ENCODE measurements at places on chromosomes 2 and 18.

DNA sequence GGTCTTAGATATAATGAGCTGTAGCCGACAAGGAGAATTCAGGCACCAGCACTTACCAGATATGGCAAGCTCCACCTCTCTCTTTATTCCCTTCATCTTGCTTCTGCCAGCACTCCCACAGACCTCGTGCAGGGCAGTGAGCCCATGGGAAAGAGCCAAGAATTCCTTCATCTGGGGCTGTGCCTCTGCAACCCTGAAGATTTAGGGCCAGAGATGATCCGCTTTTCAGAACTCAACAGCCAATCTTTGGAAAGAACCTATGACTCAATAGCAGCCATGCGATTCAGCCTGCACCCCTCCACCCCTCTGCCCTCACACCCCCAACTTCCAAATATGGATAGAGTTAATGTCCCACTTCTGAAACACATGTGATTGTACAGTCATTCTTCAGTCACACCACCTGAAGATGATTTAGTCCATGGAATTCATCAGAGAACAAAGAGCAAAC, 533.7 kb upstream of the TNP1 start:
- DNase-seq: no peak

GRCh38 chr2:23563151-23563550, 178.2 kb downstream of the KLHL29 start:
- no peak for DNase-seq

DNA sequence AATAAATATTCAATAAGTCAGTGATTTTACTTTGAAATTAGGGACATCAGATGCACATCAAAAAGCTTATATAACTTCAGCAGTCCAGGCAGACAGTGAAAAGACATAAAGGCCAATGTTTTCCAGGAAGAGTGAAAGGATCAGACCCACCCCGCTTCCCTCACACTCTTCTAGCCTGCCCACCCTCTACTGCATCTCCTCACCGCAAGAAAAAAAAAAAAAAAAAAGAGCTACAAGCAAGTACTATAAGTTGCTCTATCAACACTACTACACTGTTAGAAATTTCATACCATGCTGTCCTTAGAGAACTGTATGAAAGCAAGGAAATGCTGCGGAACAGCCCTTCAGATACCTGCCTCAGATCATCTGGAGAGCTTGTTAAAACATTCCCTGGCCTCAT, 240.8 kb downstream of the ZEB2 start:
- no peak for DNase-seq

DNA sequence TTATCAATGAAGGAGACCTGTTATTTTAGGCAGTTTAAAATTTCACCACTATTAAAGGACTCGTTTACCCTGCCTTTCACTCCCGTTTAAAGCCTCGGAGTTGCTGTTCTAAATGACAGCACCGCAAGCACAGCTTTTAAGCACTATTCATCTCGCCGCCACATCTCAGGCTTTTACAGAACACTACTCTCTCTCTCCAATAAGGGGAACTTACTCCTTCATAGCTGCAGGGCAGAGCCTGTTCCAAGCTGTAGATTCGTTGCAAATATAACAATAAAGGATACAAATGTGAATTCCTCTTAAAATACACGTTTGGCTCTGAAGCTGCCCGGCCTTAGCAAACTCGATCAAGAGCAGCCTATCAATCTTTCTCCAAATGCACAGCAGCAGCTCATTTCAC, 271.8 kb downstream of the ZNF521 start:
- no peak for DNase-seq

DNA sequence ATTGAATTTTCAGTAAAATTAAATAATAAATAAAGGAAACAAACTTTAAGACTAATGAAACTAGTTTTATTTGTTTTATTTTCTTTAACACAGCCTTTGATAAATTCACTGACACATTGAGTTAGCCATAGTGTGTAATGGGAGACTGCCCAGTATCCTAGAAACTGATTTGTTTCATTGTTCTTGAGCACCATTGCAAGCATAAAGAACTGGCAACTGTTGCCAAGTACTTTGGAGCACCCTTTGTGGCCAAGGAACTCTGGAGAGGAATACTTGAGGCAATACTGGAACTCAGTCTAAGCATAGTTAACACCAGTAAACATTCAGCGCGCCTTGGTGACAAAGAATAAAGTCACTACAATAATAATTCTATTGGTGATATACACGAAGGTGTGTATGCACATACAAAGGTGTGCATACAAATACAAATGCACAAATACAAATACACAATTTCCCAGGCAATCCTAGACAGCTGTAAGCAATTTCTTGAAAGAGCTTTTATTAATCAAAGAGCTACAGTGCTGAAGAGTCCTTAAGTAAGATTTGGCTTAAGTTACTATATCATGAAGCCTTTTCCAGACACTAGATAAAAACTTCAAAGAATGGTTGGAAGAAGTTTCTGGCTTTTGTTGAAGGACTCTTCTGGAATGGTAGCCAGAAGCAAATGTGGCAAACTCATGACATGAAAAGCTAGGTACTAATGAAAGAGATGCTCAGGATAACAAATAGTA, 1371.2 kb downstream of the LRP1B start:
- no peak for DNase-seq

DNA sequence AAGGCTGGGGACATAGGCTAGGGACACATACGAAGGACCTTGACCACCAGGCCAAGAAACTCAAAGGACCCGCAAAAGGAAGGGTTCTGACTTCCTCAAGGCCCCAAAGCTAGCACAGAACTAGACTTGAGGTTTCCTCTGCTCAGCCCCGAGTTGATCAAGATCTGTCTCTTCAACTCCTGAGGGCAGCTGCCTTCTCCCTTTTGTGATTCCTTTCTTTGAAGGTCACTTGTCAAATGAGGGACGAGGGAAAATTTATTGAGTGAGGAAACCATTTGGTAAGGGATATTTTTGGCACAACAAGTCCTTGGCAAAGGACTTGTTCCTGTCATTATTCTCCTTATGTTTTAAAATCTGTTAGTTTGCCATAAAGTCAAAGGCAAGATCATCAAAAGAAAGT, 12.3 kb upstream of the ROCK2 start:
- DNase-seq: no peak

DNA sequence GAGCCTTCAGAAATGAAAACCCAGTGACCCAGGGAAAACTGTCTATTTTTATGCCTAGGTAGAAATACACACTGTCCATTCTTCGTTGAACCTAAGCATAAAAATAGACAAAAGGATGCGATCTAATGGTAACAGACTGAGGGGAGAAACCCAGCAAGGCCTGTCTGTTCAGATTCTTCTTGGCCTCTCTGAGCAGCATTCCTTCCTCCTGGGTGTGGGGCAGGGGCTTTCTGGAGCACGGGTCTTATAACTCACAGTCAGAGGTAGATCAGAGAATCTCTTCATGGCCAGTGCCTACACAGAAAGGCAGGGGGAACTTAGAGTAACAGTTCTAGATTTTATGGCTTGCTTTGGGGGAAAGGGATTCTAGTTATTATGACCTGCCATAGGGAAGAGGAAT, 56.0 kb downstream of the PKDCC start:
- DNase-seq: no peak

- no peak for DNase-seq
Observed at GRCh38 chr18:68803356-68803755, 5.5 kb downstream of the CCDC102B start.

DNA sequence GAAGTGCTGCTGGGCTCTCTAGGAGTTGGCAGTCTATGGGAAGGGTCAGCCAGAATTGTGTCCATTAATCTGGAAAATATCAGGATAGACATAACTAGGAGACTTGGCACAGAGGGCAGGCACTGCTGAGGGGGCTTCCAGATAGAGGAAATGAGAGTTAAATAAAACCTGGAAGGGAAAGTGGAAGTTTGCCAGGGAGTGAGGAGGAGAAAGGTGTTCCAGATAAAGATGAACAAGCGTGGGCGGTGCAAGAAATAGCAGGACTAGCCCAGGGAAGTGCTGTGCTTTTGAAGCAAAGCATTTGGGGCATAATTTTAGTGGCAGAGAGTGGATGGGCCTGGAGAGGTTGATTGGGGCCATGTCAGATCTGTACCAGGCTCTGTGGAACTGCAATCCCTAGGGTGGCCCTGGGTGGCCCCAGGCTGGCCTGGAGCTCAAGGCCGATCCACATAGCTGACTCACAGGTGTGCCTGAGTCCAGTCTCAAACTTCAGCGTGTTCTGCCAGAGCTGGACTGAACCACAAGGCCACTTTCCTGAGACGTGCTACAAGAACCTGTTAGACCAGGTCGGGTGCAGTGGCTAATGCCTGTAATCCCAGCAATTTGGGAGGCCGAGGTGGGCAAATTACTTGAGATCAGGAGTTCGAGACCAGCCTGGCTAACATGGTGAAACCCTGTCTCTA, 26.9 kb downstream of the GALM start:
- DNase-seq: no peak

GRCh38 chr2:7417845-7418742, 500.9 kb downstream of the RNF144A start:
- no peak for DNase-seq

- DNase-seq: no peak
Observed at GRCh38 chr2:58756336-58756735, 515.2 kb upstream of the FANCL start.

- no peak for DNase-seq
Observed at GRCh38 chr2:25726522-25726921, 53.1 kb upstream of the DTNB start.

DNA sequence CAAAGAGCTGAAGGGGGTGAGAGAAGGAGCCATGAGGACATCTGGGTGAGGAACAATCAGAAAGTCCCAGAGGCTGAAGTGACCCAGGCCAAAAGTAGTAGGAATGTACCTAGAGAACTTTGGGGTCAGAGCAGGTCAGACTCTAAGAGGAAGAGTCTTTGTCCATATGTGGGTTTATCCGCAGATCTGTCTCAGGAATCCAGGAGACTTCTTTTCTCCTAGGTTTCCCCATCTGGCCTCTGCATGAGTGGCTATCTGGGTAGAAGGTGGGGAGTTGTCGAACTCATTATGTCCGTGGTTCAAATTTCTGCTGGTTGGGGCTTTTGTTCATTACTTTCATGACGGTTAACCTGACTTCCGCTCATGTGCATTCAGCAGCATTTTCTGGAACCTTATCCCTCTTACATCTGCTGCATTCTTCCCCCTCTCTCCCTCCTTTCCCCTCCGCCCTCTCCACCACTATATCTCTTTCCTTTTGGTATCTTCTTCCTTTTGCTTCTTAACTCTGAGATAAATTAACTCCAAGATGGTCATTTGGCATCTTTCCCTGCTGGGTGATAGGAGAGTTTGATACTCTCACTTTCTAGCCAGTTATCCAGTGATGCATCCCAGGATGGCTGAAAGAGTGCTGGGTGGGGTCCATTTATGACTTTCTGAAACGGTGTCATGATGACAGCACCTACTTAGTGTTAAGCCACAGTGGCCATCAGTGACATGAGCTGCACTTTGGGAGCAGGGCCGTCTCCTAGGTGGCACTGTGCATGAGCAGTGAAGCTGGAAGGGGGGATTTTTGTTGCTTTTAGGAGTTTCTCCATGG, 2.1 kb downstream of the LIPG start:
- no peak for DNase-seq

GRCh38 chr18:51513517-51513916, 316.0 kb upstream of the MEX3C start:
- DNase-seq: no peak

DNA sequence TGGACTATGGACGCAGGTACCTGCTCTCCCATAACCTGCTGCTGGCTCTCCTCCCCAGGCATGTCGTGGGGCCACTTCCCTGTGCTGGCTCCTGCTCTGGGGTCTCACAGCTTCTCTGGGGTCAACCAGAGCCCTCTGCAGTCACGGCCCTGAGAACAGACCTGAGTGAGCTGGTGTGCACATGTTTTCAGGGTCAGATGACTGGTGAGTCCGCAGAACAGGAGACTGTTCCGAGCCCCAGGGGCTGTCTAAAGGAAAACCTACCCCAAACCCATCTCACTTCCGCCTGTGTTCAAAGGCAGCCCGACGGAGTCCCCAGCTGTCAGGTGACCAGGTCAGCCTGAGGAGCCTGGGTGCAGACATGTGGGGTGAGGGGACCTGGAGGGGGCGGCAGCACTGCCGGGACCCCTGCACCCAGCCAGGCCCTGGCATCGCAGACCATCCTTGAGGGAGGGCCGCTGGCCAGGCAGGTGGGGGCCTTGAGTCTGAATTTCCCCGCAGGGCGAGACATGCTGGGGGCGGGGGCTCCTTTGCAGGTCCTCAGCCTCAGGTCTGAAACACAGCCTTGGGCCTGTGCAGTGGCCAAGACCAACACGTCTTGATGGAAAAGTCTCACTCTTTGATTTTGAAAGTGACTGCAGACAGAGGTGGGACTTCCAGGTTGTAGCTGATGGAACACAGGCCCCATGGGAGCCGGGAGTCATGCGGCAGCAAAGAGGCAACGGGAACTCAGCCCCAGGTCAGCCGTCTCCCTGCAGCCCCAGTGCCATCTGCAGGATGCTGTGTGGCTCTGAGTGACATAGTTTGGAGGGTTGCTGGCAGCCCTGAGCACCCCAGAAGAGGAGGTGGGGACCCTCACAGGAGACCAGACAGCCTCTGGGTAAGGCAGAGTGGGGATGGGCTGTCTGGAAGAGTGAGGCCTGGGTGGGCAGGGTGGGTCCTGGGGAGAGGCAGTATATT, 65.3 kb downstream of the TWIST2 start:
- no peak for DNase-seq

GRCh38 chr18:11323359-11323819, 174.0 kb upstream of the PIEZO2 start:
- no peak for DNase-seq

GRCh38 chr2:239738159-239738558, 287.0 kb downstream of the NDUFA10 start:
- no peak for DNase-seq

GRCh38 chr2:160994141-160995002, 165.9 kb upstream of the TANK start:
- peak; percentile 85 for DNase-seq

DNA sequence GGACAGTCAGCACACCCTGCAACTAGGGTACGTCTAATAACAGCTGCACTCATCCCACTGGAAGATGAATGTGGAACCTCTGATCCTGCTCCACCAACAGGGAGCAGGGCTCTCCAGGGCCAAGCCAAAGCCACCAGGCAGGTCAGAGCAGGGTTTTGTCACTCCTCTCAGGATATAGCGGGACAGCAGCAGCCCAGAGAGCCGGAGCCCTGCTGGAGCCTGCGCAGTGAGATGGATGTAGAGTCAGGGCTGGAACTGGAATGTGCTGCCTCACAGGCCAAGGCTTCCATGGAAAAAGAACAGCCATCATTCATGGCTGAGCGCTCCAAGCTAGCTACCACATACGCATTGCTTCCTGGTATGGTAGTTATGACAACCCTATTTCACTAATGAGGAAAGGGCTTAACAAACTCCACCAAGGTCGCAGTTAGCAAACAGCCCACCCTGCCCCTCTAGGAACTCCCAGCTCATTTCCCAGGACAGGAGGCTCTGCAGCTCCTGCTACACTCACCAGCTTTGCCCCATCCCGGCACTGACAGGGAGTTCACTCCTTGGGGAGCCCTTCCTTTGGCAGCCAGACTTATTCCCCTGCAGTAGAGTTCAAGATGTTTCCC, 85.2 kb downstream of the HS1BP3 start:
- no peak for DNase-seq

GRCh38 chr2:173866874-173867618, 98.1 kb downstream of the SP3 start:
- no peak for DNase-seq

- no peak for DNase-seq
Observed at GRCh38 chr2:179650420-179650819, 211.0 kb downstream of the ZNF385B start.

Data from H1 (cell line).